Glomerular endothelial cell (primary cell): ENCODE measurements at places on chromosomes 2 and 18.
A peak's percentile ranks its signal among the peaks of the same experiment; 100 is the strongest.

GRCh38 chr2:42195559-42195958 is 26.4 kb downstream of the EML4 start:
- no peak for DNase-seq

DNA sequence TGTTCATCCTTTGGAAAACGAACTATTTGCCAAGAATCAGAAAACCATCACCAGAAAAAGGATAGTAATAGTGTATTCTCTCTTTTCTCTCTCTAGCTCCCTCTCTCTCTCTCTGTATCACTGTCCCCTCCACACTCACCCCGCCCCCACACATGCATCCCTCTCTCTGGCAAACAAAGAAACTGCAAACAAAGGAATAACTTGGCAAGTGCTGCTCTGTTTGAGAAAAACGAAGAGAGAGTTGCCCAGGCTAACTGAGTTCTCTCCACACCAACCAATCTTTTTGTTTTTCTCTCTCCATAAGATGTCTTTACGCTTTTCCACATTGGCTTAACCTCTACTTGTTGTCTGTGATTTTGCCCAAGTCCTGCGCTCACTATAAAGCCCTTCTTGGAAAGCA is 316.2 kb downstream of the EPHA4 start:
- no peak for DNase-seq

GRCh38 chr18:44826418-44827259 is 146.0 kb downstream of the SETBP1 start:
- peak; percentile 5 for DNase-seq

DNA sequence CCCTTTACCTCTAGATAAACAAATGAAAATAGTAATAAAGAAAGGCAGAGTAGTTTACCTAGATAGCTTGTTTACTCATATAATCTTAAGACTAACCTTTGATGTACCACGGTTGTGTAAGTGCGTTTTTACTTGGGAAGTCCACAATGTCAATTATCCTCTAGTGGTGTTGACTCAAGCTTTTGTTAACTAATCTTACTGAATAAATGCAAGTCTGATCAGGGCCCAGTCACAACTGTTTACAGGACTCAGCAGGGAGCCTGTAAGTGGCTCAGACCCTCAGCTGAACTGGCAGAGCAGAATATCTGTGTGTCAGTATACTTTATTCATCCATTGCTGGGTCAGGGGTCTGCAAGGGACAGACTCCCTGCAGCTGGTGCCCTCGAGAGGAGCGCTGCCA is 98.1 kb upstream of the ACAA2 start:
- DNase-seq: no peak

DNA sequence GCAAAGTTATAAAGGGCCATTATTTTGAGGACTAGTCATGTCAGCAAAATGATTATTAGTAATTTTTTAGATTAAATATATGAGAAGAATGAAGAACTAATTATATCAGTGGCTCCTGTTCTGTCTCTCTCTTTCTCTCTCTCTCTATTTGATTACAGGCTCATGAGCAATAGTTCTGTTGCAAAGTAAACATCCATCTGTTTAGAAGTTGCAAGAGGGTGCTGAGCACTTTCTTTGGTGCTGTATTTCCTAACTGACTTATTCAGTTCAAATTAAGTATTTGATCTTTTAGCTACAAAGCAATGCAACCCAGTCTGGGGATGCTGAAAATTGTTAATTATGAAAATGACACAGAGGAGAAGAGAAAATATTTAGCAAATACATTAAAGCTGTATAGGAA is 408.1 kb upstream of the UBE2E3 start:
- DNase-seq: no peak

- no peak for DNase-seq
These were observed 187.7 kb downstream of the MYO3B start for GRCh38 chr2:170365686-170366085.

DNA sequence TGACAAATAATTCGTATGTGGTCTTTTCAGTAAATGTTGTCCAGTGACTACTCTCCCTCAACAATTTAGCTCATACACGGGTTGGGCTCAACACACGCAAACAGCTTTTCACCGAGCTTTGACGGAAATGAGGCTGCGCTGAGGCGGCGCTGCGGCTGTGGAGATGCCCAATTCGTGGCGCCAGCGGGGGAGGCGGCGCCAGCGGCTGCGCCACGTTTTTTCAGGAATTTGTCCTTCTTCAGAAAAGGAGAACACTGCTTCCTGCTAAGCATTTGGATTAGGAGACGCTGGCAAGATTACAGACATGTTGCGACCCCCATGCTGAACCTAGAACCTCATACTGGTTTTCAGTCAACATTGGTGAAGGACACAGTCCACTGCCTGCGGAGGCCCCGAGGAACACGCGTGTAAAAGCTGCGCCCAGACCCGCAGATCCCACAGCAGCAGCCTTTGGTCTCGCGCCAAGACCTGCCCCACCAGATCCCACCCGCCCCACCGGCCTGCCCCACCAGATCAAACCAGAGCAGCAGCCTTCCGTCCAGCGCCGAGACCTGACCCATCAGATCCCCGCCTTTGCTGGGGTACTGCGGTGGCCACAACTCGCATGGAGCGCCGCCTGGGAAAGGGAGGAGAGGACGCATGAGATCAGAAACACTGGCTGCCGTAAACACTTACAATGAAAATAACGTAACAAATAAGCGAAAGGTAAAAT is 173.8 kb downstream of the TMEM18 start:
- no peak for DNase-seq
